ENCODE measurements at places on chromosomes 16 and 17.

GRCh38 chr17:5621026-5621425 lies 36.7 kb upstream of the NLRP1 start:
- no peak for DNase-seq
- no peaks in the 10 kb centered on the region for H3K27me3 ChIP-seq
- no peak overlapping the region for H3K4me3 ChIP-seq
- no peaks in the 10 kb centered on the region for H3K4me1 ChIP-seq
- no peaks in the 10 kb centered on the region for H3K36me3 ChIP-seq

GRCh38 chr17:63653050-63653449 lies 30.8 kb downstream of the MAP3K3 start:
- no peak overlapping the region for H3K27ac ChIP-seq
- no peaks in the 10 kb centered on the region for H3K4me1 ChIP-seq
- no peak for DNase-seq
- no peak overlapping the region for H3K4me3 ChIP-seq
- H3K27me3 ChIP-seq, result no peaks in the 10 kb centered on the region
- no peaks in the 10 kb centered on the region for H3K36me3 ChIP-seq

- no peak overlapping the region for H3K4me3 ChIP-seq
- H3K27ac ChIP-seq, result no peak overlapping the region
- no peak for DNase-seq
These were observed 26.9 kb downstream of the IL4R start for GRCh38 chr16:27340654-27341053.

DNA sequence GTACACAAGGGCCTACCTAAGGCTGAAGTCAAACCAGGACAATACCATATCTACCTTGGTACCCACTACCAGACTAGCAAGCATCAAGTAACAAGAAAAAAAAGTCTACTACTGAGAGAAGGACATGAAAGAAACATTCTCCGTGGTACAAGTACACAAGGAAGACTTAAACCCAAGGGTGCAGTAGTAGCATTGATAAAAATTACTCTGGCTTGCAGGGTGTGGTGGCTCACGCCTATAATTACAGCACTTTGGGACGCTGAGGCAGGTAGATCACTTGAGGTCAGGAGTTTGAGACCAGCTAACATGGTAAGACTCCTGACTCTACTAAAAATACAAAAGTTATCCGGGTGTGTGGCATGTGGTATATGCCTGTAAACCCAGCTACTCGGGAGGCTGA lies 386.5 kb upstream of the PMFBP1 start:
- no peak overlapping the region for H3K27ac ChIP-seq
- no peaks in the 10 kb centered on the region for H3K27me3 ChIP-seq
- no peak for DNase-seq
- H3K36me3 ChIP-seq, result no peaks in the 10 kb centered on the region
- no peak overlapping the region for H3K4me3 ChIP-seq

DNA sequence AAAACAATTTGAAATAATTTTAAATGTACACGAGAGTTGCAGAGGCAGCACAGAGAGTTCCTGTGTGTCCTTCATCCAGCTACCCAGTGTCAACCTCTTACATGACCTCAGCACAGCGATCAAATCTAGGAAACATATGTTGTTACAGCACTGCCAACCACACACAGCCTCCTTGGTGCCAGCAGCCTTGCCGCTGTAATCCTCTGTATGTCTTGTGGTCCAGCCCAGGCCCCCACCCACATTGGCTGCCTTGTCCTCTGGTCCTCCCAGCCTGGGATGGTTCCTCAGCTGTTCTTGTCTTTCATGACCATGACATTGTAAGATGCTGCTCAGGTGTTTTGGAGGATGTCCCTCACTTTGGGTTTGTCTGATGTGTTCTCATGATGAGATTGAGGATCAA lies 178.0 kb downstream of the RPTOR start:
- H3K4me1 ChIP-seq, result peaks cover 6% of the 10 kb centered on the region
- no peaks in the 10 kb centered on the region for H3K36me3 ChIP-seq
- no peak overlapping the region for H3K27ac ChIP-seq
- no peak for DNase-seq
